CD4-positive, alpha-beta memory T cell (primary cell): ENCODE measurements at places on chromosomes 5 and 9.

GRCh38 chr5:760363-761058, 24.0 kb downstream of the ZDHHC11B start:
- H3K36me3 ChIP-seq, result no peaks in the 10 kb centered on the region
- H3K27me3 ChIP-seq, result no peaks in the 10 kb centered on the region
- peaks cover 27% of the 10 kb centered on the region for H3K4me1 ChIP-seq
- DNase-seq, result no peak
- H3K4me3 ChIP-seq, result no peak overlapping the region

GRCh38 chr9:83521411-83521810, 16.8 kb downstream of the FRMD3 start:
- no peak overlapping the region for H3K4me3 ChIP-seq
- no peaks in the 10 kb centered on the region for H3K36me3 ChIP-seq
- no peaks in the 10 kb centered on the region for H3K27me3 ChIP-seq
- no peak overlapping the region for H3K27ac ChIP-seq
- no peaks in the 10 kb centered on the region for H3K4me1 ChIP-seq
- DNase-seq, result no peak

DNA sequence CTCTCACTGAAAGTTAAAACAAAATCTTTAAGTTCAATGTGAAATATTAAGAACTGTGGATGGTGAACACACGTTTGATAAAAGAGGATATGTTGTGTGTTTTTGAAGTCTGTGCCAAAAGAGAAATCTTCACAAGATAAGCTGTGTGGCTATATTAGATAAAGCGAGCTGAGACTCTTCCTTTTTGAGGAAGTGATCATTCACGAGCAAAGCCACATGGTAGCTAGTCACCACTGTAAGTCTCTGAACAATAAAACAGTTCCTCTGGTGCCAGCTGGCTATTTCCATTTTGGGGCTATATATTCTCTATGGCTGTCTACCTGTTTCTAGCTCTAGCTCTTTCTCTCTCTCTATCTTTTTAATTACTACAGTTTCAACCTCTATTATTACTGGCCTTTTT, 1849.2 kb upstream of the C9orf72 start:
- no peaks in the 10 kb centered on the region for H3K36me3 ChIP-seq
- H3K27ac ChIP-seq, result no peak overlapping the region
- H3K27me3 ChIP-seq, result no peaks in the 10 kb centered on the region
- H3K4me1 ChIP-seq, result no peaks in the 10 kb centered on the region

DNA sequence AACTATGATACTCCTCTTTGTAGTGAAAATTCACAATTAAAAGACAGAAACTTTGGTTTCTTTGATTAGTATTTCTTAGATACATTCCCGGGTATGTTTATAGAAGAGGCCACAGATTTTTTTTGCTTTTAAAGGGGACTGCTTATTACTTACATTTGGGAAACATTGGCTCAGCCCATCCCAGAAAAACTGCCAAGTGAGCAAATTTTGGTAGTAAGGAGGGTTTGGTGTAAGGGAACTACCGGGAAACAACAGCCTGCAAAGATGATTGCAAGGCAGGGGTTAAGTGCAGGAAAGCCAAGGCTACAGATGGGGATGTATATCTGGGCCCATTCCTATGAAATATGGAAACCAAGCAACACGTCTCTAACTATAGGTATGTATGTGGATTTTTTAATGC, 88.8 kb upstream of the SAP30L start:
- no peak overlapping the region for H3K4me3 ChIP-seq
- no peaks in the 10 kb centered on the region for H3K4me1 ChIP-seq
- no peak overlapping the region for H3K27ac ChIP-seq
- no peaks in the 10 kb centered on the region for H3K27me3 ChIP-seq

GRCh38 chr9:84827216-84827765, 157.8 kb downstream of the NTRK2 start:
- no peaks in the 10 kb centered on the region for H3K4me1 ChIP-seq
- no peaks in the 10 kb centered on the region for H3K27me3 ChIP-seq
- DNase-seq, result no peak
- no peak overlapping the region for H3K27ac ChIP-seq
- H3K36me3 ChIP-seq, result no peaks in the 10 kb centered on the region
- no peak overlapping the region for H3K4me3 ChIP-seq

DNA sequence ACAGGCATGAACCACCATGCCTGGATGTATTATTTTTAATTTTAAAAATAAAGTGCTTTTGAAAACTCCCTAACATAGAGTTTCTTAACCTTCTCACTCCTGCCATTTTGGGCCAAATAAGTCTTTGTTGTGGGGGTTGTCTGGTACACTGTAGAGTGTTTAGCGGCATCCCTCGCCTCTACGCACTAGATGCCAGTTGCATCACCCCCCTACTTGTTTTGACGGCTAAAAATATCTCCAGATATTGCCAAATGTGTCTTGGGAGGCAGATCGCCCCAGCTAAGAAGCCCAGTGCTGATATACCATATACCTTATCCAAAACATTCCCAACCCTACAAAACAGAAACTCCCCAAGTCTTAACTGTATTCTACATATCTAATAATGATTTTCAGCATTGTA, 54.6 kb downstream of the SCAI start:
- H3K4me1 ChIP-seq, result no peaks in the 10 kb centered on the region
- DNase-seq, result no peak
- H3K4me3 ChIP-seq, result no peak overlapping the region
- H3K27me3 ChIP-seq, result no peaks in the 10 kb centered on the region
- no peak overlapping the region for H3K27ac ChIP-seq

GRCh38 chr5:123810253-123810652, 298.3 kb downstream of the CSNK1G3 start:
- H3K27me3 ChIP-seq, result no peaks in the 10 kb centered on the region
- H3K4me3 ChIP-seq, result no peak overlapping the region
- no peak overlapping the region for H3K27ac ChIP-seq

DNA sequence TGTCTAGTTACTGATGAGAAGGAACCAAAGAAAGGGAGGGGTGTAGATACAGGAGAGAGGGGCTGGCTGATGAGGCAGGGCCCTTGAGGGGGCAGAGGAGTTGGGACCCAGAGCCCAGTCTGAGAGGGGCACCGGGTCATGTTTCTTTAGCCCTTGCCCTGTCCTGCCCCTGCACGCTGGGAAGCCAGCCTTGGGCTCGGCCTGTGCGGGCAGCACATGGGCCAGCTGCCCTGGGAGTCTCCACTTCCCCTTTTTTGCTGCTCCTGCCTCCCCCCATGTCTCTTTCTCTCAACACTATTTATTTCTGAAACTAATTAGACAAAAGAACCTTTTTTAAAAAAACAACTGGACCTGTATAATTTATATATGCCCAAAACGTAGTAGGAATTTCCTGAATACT, 20.5 kb downstream of the MVB12B start:
- no peak overlapping the region for H3K4me3 ChIP-seq
- no peak overlapping the region for H3K27ac ChIP-seq
- H3K27me3 ChIP-seq, result no peaks in the 10 kb centered on the region
- H3K36me3 ChIP-seq, result no peaks in the 10 kb centered on the region
- no peaks in the 10 kb centered on the region for H3K4me1 ChIP-seq
- DNase-seq, result no peak

DNA sequence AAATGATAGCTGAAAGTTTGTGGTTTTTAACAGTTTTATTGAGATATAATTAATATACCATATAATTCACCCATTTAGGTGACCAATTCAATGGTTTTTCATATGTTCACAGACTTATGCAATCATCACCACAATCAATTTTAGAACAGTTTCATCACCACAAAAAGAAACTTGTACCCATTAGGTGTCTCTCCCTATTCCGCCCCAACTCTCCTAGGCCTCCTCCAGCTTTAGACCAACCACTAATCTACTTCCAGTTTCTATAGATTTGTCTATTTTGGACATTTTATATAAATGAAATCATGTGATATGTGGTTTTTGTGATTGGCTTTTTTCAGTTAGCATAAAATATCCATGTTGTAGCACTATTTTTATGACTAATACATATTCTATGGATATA, 38.6 kb downstream of the YTHDC2 start:
- no peaks in the 10 kb centered on the region for H3K27me3 ChIP-seq
- no peak overlapping the region for H3K27ac ChIP-seq
- DNase-seq, result no peak
- peaks cover 26% of the 10 kb centered on the region for H3K36me3 ChIP-seq

GRCh38 chr9:14256588-14256987, 57.4 kb downstream of the NFIB start:
- H3K27ac ChIP-seq, result no peak overlapping the region
- DNase-seq, result no peak
- H3K36me3 ChIP-seq, result no peaks in the 10 kb centered on the region
- no peaks in the 10 kb centered on the region for H3K27me3 ChIP-seq
- no peak overlapping the region for H3K4me3 ChIP-seq

- H3K36me3 ChIP-seq, result no peaks in the 10 kb centered on the region
- peak overlapping the region; percentile 53 for H3K4me3 ChIP-seq
- H3K27me3 ChIP-seq, result no peaks in the 10 kb centered on the region
Observed at GRCh38 chr9:131731237-131731636, 8.6 kb downstream of the RAPGEF1 start.

GRCh38 chr5:179250561-179251225, 94.6 kb downstream of the ADAMTS2 start:
- H3K36me3 ChIP-seq, result no peaks in the 10 kb centered on the region
- no peak overlapping the region for H3K27ac ChIP-seq
- H3K27me3 ChIP-seq, result no peaks in the 10 kb centered on the region
- no peaks in the 10 kb centered on the region for H3K4me1 ChIP-seq
- no peak overlapping the region for H3K4me3 ChIP-seq
- DNase-seq, result no peak

- H3K27me3 ChIP-seq, result no peaks in the 10 kb centered on the region
- DNase-seq, result no peak
- H3K27ac ChIP-seq, result no peak overlapping the region
Observed at GRCh38 chr5:96718635-96719077, 56.5 kb downstream of the CAST start.

DNA sequence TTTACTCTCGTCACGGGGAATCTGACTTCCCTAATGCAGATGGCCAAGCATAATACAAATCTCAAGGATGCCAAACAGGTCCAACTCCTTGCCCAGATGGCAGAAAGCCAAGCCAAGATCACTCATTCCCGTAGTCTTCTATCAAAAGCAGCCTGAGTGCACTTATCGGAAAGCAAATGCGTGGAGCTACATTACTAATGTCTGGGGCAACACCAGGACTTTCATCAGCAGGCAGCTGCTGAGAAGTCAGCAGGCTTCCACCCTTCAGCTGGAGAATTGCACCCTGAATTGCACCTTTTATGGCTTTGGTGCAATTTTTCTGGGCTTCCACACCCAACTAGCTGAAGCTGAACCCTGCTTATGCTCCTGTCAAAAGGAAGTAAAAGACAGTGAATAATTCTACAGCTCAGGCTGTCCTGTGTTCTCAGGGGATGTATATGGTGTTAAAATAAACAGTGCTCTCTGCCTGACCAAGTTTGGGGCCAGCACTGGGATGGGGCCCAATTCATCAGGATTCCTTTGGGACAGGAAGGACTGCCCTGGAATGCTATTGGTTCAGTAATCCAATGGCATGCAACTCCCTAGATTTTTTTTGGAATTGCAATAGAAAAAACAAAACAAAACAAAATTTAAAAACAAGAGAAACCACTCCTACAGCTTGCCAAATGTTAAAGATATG, 92.6 kb downstream of the DPYSL3 start:
- DNase-seq, result no peak
- H3K36me3 ChIP-seq, result no peaks in the 10 kb centered on the region
- no peak overlapping the region for H3K4me3 ChIP-seq
- H3K27ac ChIP-seq, result no peak overlapping the region

GRCh38 chr9:116516456-116516855, 170.6 kb upstream of the TRIM32 start:
- H3K27ac ChIP-seq, result no peak overlapping the region
- no peaks in the 10 kb centered on the region for H3K36me3 ChIP-seq
- no peak for DNase-seq
- no peaks in the 10 kb centered on the region for H3K4me1 ChIP-seq

- no peak for DNase-seq
- no peak overlapping the region for H3K27ac ChIP-seq
- H3K36me3 ChIP-seq, result no peaks in the 10 kb centered on the region
- H3K4me3 ChIP-seq, result no peak overlapping the region
- no peaks in the 10 kb centered on the region for H3K27me3 ChIP-seq
- H3K4me1 ChIP-seq, result peaks cover 12% of the 10 kb centered on the region
Observed at GRCh38 chr9:19976226-19976625, 187.4 kb upstream of the SLC24A2 start.

GRCh38 chr5:150221471-150221870, 31.6 kb downstream of the SLC6A7 start:
- H3K27ac ChIP-seq, result no peak overlapping the region
- H3K27me3 ChIP-seq, result no peaks in the 10 kb centered on the region
- H3K4me3 ChIP-seq, result no peak overlapping the region
- no peaks in the 10 kb centered on the region for H3K4me1 ChIP-seq
- no peak for DNase-seq
- H3K36me3 ChIP-seq, result no peaks in the 10 kb centered on the region

- no peaks in the 10 kb centered on the region for H3K36me3 ChIP-seq
- no peak overlapping the region for H3K27ac ChIP-seq
- DNase-seq, result no peak
- no peaks in the 10 kb centered on the region for H3K4me1 ChIP-seq
- no peak overlapping the region for H3K4me3 ChIP-seq
- no peaks in the 10 kb centered on the region for H3K27me3 ChIP-seq
Observed at GRCh38 chr5:36334315-36334714, 32.6 kb upstream of the RANBP3L start.

DNA sequence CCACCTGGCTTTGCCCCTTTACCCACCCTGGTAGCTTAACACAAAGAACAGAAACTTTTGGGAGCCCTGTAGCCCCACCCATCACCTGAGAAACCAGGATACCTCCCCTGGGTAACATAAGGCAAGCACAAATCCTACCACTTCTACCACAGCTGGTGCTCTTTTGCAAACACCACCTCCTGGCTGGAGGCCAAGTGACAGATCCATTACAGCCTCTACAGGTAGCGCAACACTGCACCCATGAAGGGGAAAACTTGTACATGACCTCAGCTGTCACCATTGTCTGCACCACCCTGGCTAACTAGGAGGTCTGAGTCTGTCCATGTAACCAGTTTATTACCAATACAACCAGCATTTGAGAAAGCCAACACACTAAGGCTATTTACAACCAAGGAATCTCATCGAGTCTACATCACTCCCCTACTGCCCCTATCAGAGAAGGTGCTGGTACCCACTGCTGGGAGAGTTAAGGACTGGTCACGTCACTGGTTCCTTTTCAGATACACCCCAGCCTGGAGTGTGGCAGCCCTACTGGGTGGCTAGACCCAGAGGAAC, 128.6 kb downstream of the PJA2 start:
- H3K36me3 ChIP-seq, result no peaks in the 10 kb centered on the region
- no peak overlapping the region for H3K4me3 ChIP-seq
- H3K27me3 ChIP-seq, result no peaks in the 10 kb centered on the region

DNA sequence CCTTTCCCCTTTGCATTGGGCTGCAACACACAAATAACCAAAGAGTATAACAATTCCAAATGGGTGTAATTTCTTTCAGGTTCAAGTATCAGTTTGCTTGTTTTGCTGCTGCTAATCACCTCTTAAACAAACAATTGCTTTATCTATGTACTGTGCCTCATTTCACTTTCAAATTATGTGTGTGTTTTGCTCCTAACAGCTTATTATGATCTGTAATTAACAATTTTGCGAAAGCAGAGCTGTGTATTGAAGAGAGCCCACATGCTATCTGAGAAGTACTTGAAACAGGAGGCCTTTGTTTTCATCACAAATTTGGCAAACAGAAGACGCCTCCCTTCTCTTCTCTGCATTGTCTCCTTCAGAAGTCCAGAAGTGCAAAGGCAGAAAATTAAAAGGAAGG, 312.0 kb downstream of the TLE1 start:
- no peak overlapping the region for H3K4me3 ChIP-seq
- DNase-seq, result no peak
- H3K36me3 ChIP-seq, result no peaks in the 10 kb centered on the region
- H3K27ac ChIP-seq, result no peak overlapping the region
- H3K4me1 ChIP-seq, result no peaks in the 10 kb centered on the region
- no peaks in the 10 kb centered on the region for H3K27me3 ChIP-seq
